MG63 (cell line): ENCODE measurements at places on chromosomes 11 and 22.
A peak's percentile ranks its signal among the peaks of the same experiment; 100 is the strongest.

DNA sequence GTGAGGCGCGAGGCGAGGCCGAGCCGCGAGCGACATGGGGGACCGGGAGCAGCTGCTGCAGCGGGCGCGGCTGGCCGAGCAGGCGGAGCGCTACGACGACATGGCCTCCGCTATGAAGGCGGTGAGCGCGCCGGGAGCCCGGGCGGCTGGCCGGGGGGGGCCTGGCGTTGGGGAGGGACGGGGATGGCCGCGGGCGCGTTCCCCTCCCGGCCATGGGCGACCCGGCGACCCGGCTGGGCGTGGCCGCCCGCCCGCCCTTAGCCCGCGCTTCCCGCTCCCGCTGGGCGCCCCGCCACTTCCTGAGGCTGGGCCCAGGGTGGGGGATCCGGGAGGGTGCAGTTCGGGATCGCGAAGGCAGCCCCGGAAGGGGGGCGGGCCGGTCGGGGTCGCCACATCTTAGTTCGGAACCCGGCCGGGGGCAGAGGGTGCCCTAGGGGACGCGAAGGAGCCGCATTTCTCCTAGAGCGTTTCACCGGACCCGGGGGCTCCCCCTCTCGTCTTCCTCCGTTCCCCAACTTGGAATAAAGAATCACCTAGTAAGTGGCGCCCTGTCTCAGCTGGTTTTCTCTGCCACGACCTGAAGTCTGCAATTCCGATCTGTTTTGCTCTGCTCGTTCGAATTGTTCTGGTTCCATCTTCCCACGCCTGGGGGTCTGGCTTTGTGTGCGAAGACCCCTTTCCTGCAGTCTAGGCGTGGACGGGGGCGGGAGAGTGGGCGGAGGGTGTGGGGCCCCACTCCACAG lies 536 bp downstream of the YWHAH start:
- DNase-seq = peak; percentile 61

DNA sequence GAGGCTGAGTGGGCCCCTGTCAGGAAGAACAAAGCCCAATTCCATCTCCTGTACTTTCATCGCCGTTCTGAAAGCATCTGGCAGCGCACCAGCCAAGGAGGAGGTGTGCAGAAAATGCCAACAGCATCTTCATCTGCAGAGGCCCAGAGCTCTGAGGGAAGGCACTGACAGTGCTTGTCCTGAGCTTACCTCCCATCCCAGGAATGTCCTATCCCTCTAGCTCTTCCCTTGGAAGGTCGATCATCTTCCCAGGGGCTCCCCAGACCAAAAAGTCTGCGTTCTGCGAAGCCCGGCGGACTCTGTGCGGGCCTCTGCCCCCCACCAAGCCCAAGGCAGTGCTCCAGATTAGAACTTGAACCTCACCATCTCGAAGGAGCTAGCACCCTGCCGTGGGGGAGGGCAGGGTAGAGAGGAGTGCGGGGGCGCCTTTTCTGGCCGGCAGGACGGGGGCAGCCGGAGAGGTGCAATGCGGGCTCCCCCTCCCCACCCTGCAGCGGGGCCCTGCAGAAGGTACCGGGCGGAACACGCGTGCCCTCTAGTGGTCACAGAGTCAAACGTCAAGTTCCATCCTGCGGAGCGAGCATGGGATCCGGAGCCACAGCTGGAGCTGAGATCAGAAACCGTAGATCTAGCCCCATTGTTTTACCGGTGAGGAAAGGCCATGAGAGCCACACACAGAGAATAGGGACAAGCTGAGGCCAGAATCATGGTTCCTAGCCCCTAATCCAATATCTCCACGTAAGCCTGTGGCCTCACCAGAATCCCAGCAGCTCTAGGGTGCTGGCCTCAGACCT lies 5.0 kb downstream of the SCN2B start:
- peak; percentile 49 for DNase-seq

- DNase-seq = no peak
Observed at GRCh38 chr11:118212781-118213191, 12.0 kb downstream of the JAML start.

DNA sequence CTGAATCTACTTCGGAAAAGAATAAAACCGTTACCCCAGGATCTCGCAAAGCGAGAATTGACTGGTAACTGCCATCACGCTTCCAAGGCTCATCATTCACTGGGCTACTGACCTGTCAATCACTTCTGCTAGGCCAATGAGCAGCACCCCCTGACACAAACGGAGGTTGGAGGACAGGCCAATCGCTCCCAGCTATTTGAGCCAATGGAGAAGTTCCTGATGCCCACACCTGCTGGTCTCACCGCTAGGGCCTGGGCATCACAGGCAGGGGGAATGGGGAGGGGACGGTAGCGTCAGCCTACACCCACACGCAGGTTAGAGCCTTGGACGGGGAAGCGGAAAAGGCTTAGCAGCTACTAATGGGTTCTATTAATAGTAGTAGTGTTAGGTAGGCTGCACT lies 56.7 kb upstream of the CHST1 start:
- DNase-seq = no peak
